ENCODE measurements at places on chromosomes 7 and 10.

DNA sequence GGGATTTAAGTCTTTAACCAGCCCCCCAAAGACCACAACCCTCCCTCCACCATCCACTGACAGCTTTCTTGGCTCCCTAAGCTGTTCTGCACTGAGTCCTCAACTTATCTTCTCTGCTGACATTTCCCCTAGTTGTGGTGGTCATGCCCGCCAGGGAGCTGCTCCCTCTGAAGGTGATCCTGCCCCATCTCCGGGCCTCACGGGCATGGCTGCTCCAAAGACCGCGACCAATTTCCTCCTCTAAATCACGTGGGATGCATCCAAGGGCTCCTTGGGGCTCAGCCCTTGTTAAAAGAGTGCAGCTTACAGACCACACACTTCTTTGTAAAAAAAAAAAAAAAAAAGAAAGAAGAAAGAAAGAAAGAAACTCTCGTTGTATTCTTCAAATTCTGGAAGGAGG lies 27.1 kb upstream of the KLF6 start:
- DNase-seq, result no peak

- DNase-seq, result no peak
Observed at GRCh38 chr7:146635205-146636032, 518.8 kb downstream of the CNTNAP2 start.

- no peak for DNase-seq
Observed at GRCh38 chr7:37346761-37347160, 101.9 kb downstream of the ELMO1 start.

DNA sequence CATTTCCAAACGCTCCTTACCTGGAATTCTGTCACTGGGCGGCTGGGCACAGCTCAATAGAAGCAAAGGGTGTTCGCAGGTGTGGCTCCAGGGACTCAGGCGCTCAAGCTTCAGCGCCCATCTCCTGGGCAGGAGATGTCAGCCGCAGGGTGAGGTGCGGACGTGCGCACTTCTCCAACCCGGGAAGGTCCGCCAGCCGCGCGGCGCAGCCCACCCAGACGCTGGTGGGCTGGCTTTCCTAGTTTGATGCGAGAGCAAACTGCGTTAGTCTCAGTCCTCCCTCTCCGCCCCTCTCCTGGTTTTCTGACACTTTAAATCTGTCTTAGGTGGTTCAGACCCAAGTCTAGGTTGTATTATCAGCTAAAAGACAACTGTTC lies 267 bp downstream of the CALCR start:
- DNase-seq, result no peak

- no peak for DNase-seq
Observed at GRCh38 chr7:17364671-17365070, 66.2 kb downstream of the AHR start.

DNA sequence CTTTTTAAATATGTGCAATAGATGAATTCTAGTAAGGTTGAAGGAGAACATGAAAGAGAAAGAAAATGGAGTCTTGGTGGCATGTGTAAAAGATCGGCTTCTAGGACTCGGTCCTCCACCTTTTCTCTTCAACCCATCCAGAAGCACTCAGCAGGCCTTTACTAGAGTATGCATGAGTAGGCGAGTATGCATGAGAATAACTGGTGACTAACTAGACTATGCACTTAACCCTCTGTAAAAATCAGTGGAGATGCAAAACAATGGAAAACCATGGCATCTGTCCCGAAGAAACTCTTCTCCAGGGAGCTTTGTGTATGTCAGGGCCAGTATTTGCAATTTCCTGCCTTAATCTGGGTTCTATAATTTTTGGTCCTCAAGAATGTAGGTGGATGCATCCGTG lies 40.0 kb upstream of the GRB10 start:
- peak; percentile 81 for DNase-seq

- peak; percentile 61 for DNase-seq
Observed at GRCh38 chr7:7416031-7416858, 119.4 kb downstream of the COL28A1 start.

GRCh38 chr10:8568401-8568800 lies 513.9 kb downstream of the GATA3 start:
- no peak for DNase-seq

- no peak for DNase-seq
Observed at GRCh38 chr10:23980094-23980493, 228.8 kb upstream of the KIAA1217 start.

GRCh38 chr10:71804077-71804476 lies 30.8 kb upstream of the VSIR start:
- DNase-seq, result no peak

GRCh38 chr10:122127943-122128342 lies 139.0 kb downstream of the TACC2 start:
- DNase-seq, result peak; percentile 69

- no peak for DNase-seq
Observed at GRCh38 chr7:156906200-156906649, 13.2 kb upstream of the LMBR1 start.

DNA sequence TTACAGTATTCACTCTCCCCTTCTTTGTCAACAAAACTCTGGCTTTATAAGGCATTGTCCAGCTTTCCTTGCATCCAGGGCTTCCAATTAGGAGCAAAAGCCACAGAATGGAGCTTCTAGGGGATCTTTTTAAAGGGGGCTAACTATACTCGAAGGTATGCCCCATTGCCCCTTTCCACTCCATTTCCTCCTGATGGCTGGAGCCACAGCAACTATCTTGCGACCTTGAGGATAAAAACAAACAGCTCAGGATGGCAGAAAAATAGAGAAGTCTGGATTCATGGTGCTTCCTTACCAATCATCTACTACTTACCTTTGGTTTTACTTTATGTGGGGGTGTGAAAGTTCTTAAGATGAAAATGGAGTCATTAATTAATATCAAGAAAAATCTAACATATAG lies 206.3 kb upstream of the PODXL start:
- no peak for DNase-seq

GRCh38 chr10:43073721-43074120 lies 3.1 kb upstream of the RET start:
- DNase-seq, result no peak

DNA sequence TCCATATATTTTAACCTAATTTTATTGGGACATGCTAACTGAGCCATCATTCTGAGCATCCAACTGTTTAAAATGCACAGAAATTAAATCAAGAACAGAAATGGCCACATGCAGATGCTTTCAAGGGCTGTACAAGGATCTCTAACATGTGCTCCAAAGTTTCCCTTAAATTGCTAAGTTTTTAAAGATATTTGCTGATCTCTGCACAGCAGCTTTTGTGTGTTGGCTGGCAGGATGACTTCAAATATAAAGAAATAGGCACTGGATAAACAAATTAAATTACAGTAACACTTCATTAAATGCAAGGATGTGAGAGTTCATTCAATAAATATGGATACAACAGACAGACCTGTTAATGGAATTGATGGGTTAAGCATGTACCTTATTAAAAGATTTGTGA lies 148.0 kb upstream of the MEOX2 start:
- no peak for DNase-seq

DNA sequence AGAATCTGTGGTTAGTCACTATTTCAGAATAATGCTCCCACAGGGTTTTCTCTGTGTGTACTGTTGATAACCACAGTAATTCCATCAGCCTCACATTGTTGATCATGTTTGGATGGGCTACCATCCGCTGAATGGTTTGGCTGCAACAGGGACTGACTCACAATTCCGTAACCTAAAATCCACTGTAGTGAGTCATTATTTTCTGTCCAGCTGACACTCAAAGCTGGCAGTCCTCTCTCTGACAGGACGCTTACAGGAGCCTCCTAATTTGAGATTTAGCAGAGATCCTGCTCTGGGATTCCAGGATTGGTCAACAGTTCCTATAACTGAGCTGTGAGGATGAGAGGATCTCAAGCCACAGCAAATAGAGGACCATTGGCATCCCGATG lies 32.7 kb downstream of the VWA2 start:
- DNase-seq, result peak; percentile 94

GRCh38 chr10:30365883-30366282 lies 16.8 kb upstream of the MTPAP start:
- DNase-seq, result no peak

GRCh38 chr7:36039671-36040070 lies 113.4 kb upstream of the EEPD1 start:
- no peak for DNase-seq

GRCh38 chr7:30159698-30160143 lies 24.9 kb downstream of the MTURN start:
- peak; percentile 7 for DNase-seq

DNA sequence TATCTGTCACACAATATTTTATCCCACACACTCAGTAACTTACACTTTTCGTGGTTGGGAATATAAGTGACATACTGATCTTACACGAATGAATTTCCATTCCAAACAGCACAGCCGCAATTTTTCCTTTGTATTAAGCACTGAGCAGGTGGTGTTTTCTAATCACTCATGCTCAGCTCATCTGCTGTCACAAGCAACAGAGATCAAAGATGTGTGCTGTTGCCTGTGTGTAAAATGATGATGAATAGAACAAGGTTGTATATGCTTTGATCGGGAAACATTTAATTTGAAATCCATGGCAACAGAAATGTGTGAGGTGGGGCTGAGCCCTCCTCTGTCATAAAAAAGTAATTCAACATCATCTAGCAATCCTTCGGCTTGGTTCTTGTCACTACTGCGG lies 927.7 kb upstream of the MBL2 start:
- DNase-seq, result no peak

DNA sequence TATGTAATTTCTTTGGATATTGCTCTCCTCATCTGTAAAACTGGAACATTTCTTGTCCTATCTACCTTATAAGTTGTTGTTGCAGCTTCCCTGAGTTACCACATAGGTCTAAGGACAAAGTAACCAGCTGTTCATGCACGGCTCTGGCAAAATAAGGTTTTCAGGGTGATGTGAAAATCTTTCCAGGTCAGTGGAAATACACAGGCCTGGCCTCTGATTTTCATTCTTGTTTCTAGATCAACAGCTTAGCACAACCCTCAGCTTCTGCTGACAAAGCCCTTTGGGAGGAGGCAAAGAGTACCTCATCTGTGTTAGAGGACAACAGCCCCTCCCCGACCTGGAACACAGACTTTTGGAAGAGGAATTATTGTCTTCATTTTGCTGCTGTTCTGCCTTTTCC lies 117.5 kb upstream of the AGK start:
- no peak for DNase-seq

DNA sequence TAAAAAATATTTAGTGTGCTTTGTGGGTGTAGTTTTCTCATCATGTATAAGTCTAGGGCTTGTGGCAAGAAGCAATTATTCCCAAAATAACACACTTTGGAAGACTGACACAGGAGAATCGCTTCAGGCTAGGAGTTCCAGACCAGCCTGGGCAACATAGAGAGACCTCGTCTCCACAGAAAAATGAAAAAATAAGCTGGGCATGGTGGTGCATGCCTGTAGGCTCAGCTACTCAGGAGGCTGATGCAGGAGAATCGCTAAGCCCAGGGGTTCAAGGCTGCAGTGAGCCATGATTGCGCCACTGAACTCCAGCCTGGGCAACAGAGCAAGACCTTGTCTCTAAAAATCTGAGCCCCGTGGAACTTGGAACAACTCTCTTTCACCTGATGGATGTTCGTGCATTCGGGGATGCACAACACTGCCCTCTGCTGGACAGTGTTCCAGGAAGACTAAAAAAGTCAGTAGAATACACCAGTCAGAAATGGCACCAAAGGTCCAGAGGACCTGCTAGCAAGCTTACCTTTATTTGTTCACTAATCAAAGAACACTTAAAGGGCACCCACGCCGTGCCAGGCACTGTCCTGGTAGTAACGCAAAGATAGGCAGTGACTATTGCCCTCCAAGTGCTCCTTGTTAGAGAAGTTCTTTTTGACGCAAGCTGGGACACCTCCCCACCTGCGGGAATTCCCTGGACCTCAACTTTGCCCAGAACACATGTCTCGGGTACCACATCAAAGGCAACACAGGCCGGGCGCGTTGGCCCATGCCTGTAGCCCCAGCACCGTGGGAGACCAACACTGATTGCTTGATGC lies 81.9 kb upstream of the CALN1 start:
- peak; percentile 43 for DNase-seq

DNA sequence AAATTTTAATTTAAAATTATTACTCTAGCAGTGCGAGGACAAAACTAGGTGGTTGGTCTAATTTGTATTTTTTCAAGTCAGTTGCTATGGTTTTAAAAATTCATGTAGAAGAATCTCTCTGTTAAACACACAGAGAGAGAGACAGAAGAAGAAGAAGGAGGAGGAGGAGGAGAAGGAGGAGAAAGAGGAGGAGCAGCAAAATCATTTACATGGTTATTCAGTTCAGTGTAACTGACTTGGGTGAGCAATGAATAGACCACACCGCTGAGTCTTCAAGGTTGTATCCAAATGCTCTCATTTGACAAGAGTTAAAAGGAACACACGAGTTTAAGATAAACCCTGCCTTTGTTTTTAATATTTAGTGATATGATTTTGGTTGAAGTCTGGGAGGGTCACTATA lies 131.1 kb downstream of the PDE1C start:
- no peak for DNase-seq

- DNase-seq, result no peak
Observed at GRCh38 chr7:148398844-148399365, 191.7 kb upstream of the C7orf33 start.

Measured in brain microvascular endothelial cell (primary cell).